ENCODE measurements at places on chromosomes 3 and 15.

GRCh38 chr15:63623232-63623969 lies 26.2 kb downstream of the FBXL22 start:
- DNase-seq = no peak

DNA sequence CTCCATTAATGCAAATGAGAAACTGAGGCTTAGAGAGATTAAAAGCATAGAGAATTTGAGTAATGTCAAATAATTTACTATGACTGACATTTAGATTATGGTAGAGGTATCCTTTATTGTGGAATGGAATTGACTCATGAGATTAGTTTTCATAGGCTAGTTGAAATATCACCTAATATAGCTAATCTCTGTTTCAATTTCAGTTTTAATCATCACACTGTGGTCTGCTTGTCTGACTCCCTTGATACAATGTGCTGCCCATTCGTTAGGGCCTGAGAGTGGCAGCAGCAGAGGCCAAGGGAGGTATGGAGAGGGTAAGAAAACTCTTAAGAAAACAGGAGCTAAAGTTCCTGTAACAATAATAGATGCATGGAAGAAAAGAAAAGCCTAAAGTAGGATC lies 13.2 kb upstream of the ZBTB20 start:
- no peak for DNase-seq

- DNase-seq = no peak
These were observed 195.9 kb upstream of the TBC1D5 start for GRCh38 chr3:17938313-17938712.

- no peak for DNase-seq
These were observed 394.9 kb downstream of the LSAMP start for GRCh38 chr3:116050311-116050915.

GRCh38 chr3:30477149-30477921 lies 129.1 kb upstream of the TGFBR2 start:
- DNase-seq = no peak

DNA sequence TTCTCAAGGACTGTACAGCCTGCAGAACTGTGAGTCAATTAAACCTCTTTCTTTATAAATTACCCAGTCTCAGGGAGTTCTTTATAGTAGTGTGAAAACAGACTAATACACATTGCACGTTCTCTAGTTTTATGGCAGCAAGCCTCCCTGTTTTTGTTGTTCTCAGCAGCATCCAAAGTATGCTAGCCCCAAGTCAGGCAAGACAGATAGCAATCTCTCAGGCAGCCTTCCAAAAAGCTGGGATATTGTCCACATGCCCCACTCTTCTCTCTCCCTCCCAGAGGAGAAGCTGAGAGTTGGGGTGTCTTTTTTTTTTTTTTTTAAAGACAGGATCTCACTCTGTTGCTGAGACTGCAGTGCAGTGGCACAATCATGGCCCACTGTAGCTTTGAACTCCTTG lies 130.6 kb downstream of the ISL2 start:
- DNase-seq = no peak

DNA sequence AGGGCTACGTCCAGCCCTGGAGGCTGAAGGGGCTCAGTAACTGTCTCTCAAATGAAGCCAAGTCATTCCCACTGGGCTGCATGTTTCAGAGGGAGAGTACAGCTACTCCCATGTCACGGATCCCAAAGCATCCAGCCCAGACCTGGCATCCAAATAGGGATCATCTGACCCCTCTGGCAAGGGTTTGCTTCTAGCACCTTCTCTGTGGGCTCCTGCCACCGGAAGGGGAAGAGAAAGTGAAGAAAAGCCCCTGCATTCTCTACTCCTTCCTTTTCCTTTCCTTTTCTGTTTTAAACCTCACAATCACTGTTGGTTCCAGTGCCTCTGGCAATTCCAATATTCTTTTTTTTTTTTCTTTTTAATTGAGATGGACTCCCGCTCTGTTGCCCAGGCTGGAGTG lies 64.5 kb upstream of the CTSH start:
- DNase-seq = no peak

DNA sequence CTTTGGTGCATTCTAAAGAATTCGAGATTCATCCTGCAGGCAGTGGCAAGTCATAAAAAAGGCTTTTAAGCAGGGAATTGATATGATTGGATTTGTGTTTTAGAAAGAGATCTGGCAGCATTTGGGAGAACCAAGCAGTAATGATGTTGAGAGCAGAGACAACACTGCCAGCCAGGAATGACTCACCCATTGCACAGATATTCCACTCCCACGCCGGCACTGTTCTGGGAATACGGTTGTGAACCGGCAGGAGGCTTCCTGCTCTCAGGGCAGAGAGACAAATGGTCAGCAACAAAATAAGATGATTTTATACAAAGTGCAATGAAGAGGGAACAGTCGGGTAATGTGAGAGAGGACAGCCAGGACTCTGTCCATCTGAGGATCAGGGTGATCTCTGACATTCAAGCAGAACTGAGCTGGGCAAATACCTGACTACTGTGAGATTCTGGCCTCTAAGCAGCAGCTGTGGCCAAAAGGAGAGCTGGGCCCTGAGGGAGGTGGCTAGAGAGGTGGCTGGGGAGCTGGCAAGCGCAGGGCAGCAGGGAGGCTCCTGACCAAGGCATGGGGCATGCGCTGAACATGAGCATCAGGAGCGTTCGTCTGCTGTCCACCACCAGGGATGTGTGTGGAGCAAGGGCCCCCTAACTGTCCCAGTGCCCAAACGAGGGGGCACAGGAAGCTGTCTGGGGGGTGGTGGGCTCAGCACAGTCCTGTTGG lies 56.1 kb upstream of the PLXNA1 start:
- DNase-seq = peak; percentile 95

- no peak for DNase-seq
These were observed 36.2 kb downstream of the AP4E1 start for GRCh38 chr15:50944672-50945071.

DNA sequence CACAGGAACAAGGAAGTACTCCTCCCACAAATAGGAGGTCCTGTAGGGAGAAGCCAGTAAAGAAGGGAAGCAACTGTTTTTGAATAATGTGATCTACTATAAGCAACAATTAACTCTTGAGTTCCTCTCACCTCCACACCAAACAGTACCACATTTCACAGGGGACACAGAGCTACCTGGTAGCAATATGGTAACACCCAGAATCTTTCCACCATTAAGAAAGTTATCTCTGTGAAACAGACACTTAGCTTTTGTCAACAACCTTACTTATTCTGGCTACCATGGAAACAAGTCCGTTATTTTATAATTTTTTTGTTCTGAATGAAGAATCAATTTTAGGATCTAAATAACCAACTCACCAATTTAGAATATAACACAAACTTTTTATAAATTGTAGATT lies 49.5 kb downstream of the TBL1XR1 start:
- DNase-seq = no peak

- DNase-seq = no peak
These were observed 74.1 kb downstream of the CHL1 start for GRCh38 chr3:270688-271087.
